ENCODE measurements at places on chromosomes 6 and 20.
A peak's percentile ranks its signal among the peaks of the same experiment; 100 is the strongest.

- DNase-seq = no peak
Measured at GRCh38 chr20:17859616-17860232, 108.9 kb downstream of the SNX5 start.

DNA sequence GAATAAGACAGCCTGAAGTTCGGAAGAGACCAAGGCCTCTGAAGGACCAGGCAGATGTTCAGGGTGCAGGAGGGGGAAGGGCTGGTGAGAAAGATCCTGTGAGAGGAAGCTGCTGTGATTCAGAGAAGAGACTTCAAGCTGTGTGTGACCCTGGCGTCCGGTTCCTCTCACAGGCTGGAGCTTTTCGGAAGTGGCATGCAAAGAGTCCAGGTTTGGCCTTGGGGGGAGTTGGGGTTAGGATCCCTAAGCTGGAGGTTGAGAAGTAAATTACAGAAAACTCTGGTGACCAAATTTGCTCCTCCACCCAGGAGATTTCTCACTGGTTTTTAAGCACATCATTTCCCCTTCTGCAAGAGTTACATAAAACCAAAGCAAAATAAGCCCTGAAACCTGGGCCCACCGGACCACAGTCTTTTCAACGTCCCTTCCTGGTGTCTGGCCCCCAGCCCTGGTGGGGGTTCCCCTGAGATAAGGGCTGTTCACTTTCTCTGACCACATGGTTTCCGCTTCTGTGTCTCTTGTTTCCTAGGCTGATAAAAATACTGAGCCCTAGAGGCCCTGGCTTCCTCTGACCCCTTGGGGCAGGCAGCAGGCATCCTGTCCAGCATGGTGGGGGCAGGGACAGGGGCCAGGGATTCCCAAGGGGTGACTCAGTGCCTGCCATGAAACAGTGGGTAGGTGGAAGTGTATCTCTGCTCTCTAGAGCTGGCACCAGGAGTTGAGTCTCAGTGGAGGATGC is 12.0 kb upstream of the LTA start:
- no peak for DNase-seq

GRCh38 chr6:75934643-75935472 is 137.6 kb downstream of the IMPG1 start:
- peak; percentile 69 for DNase-seq

- peak; percentile 84 for DNase-seq
Measured at GRCh38 chr6:31068669-31069340, 43.6 kb downstream of the C6orf15 start.

GRCh38 chr20:12554426-12554825 is 454.3 kb upstream of the SPTLC3 start:
- no peak for DNase-seq

GRCh38 chr6:100258752-100259151 is 206.0 kb downstream of the SIM1 start:
- DNase-seq = no peak

DNA sequence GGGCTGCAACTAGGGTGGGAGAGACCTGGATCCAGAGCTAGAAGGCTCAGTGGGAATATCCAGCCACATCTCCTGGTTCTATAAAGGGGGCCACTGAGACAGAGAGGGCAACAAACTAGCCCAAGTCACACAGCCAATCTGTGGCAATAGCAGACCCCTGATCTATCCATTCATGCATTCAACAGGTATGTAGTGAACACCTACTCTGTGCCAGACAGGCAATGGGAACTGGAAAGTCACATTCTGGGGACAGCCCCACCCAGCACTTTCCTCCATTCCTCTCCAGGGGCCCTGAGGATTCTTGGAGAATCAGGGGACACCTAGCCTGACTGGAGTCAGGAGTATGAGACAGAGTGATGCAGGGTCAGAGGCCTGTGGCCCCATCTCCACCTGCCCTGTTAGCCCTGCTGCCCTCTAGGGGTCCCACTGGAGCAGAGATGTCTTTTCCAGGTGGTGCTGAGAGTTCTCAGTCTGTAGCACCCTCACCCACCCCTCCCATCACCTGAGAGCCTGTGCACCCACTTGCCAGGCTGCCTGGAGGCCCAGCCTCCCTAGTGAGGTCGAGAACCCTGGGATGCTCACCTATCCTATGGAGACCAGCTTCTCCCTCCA is 13.6 kb downstream of the BPIFA2 start:
- DNase-seq = no peak
